ENCODE measurements at places on chromosomes 4 and X.

DNA sequence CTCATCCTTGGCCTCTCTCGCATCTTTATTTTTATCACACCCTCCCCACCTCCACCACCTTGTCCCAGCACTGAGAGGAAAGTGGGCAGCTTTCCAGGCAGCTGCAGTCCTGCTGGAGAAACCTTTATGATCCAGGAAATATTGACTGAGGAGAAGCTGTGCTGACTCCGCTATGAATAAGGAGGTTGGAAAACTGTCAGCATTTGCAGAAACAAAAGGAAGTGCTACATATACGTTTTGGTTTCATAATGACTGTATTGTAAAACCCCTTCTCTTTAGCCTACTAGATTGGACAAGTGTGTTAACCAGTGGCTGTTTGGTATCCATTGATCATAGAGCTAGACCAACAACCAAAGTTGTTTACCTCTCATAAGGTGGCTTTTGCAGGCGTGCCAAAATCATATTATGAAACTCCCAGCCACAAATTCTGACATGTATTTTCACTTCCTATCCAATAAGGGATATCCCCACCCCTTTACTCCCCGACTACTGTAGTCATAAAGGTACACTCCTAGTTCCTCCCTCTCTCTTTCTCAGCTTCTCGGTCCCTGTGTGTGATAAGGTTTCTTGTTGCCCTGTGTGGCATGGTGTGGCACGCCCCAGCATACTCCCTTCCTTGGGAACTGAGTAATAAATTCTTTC, 88.4 kb downstream of the GPR143 start:
- no peak for DNase-seq

DNA sequence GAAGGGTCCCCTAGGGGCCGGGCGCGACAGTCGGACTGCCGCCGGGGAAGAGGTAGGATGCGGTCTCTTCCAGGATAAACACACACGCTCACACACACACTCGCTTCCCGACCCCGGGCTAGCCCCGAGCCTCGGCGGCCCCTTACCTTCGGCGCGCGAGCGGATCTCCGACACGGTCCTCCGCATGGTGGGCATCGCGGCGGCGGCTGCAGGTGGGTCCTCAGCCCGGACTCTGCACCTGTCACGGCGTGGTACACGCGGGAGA, 294 bp downstream of the ATP8A1 start:
- no peak for DNase-seq

- DNase-seq, result no peak
Measured at GRCh38 chrX:39445336-39445735, 644.1 kb downstream of the MID1IP1 start.

GRCh38 chrX:77431227-77431626, 16.0 kb upstream of the FGF16 start:
- DNase-seq, result no peak

- no peak for DNase-seq
Measured at GRCh38 chr4:83369831-83370639, 35.4 kb upstream of the HPSE start.

GRCh38 chr4:159290321-159291030, 187.6 kb downstream of the RAPGEF2 start:
- no peak for DNase-seq

DNA sequence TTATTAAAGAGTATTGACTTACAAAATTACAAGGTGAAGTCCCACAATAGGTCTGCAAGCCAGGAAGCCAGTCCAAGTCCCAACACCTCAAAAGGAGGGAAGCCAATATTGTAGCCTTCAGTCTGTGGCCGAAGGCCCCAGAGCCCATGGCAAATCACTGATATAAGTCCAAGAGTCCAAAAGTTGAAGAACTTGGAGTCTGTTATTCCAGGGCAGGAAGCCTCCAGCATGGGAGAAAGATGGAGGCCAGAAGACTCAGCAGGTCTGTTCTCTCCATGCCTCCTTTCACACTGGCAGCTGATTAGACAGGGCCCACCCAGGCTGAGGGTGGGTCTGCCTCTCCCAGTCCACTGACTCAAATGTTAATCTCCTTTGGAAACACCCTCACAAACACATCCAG, 18.1 kb downstream of the TDO2 start:
- DNase-seq, result no peak

- DNase-seq, result no peak
Measured at GRCh38 chrX:135522132-135522530, 1.7 kb downstream of the INTS6L start.

- no peak for DNase-seq
Measured at GRCh38 chr4:100288161-100288560, 97.9 kb upstream of the DDIT4L start.

DNA sequence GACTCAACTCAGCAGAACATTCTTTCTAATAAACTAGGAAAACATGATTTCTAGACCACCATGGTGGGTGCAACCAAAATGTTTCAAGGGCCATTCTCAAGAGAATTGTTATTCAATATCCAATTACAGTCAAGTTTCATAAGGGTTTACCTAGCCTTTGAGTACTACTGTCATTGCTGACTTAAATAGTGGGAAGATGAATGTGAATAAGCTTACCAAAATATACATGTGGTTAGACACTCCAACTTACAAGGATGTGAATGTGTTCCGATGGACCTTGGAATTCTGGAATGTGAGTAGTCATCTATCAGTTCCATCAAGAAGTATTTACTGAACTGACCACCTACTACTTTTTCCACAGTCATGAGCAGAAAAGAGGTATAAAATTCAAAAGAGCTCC, 16.9 kb downstream of the SH3RF1 start:
- no peak for DNase-seq

DNA sequence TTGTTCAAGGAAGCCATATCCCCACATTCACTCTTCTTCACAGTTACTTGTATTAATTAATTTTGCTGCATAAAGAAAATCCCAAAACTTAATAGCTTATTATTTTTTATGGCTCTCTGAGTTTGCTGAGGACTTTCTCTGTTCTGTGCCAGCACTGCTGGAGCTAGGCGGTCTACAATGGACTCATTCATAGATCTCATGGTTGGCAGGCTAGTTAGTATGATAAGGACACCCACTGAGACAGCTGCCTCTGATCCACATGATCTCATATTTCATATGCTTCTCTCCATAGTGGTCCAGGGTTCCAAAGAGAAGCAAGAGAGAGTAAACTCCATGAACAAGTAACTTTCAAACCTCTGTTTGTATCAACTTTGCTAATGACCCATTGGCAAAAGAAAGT, 170.2 kb downstream of the ADGRA3 start:
- no peak for DNase-seq

DNA sequence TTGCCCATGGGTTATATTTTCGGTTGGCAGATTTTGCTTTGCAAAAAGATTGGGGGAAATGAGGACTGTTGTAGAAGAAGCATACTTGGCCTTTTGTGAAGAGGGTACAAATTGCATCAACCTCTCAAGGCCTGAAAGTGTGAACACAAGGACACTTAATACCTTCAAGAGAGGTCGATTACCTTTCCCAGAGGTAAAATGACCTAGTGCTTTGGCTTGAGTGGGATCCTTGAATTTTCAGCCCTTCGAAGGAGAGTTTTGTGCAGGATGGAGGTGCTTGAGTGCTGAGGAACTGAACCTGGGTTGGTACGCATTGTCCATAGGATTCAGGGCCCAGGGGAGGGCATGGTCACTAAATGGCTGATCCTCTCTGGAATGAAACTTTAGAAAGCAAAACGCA, 27.6 kb upstream of the NKAP start:
- no peak for DNase-seq

GRCh38 chr4:160318567-160319220, 1215.8 kb downstream of the RAPGEF2 start:
- no peak for DNase-seq

DNA sequence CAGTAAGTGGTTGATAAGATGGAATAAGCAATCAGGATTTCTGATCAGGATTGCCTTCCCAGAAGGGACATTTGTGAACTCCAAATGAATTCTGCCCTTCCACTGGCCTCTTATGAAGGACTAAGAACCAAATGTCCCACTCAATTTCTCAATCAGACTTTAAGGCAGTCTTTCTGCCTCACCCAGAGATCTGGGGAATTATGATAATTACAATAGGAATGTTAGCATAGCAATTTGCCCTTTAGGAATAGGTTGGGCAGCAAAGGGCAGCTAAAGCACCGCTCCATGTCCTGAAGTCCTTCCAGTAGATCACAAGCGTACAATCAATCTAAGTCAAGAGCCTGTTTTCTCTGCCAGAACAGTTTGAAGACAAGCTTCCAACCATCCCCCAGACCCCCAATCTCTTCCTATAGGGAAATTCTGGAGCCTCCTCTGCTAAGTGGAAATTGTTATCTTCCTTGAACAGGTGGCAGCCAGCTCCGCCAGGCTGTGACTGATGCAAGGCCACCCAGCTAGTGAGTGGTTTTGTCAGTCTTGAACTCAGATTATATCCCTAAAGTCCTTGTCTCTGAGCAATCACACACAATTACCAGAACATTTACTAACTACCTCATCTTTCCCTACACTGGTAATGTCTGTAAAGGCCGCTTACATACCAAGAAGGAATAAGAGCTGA, 18.6 kb downstream of the NKX3-2 start:
- no peak for DNase-seq

GRCh38 chr4:156223985-156224384, 270.3 kb upstream of the CTSO start:
- DNase-seq, result no peak

DNA sequence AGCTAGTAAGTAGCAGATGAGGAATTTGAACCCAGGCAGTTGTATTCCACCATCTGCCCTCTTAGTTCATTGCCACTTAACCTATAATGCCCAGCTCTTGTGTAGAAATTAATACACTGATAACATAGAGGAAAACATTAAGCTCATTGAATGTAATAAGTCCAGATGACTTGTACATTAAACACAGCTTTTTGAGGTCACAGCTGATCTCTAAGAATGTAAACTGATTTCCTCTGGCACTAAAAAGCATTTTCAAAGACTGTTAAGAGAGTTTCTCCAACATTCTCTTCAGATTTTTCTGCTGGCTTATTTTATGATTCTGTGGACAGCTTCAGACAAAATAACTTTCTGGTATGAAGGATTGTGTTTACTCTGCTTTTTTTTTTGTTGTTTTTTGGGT, 42.7 kb downstream of the HPRT1 start:
- DNase-seq, result no peak

GRCh38 chrX:69556060-69557011, 52.2 kb downstream of the NALF2 start:
- DNase-seq, result no peak

DNA sequence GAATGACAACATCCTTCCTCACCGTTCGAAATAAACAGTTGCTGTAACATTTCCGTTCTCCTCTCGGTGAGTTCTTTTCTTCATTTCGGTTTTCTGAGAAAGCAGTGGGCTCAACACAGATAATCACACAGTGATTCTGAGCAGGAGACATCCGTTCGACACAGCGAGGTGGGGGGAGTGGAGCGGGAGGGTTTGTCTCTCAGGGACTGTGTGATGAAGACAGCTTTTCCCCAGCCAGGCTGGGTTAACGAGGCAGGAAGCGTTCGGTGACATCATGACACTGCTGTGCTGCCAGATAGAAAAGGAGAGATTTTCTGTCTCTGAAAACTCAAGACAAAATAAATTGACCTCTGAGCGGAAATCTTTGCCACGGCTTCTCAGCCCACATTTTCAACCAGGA, 119.3 kb downstream of the CRLF2 start:
- no peak for DNase-seq

DNA sequence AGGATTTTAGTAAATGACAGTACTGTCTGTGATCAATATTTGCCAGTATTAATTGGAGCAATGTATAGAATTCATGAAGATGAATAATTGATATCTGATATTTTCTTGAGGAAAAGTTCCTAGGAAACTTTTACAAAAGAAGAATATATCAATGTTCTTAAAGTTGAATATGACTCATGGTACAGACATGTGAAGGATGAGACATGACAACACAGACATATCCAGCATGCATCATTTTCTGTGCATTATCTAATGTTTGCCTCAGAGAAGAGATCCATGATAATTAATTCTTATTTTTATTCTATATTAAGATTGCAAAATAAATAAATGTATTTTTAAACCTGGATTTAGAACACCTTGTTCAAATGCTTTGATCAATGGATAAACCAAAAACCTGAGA, 452.9 kb upstream of the EPHA5 start:
- no peak for DNase-seq

Measured in stimulated activated CD8-positive, alpha-beta memory T cell treated with anti-CD3 and anti-CD28 coated beads, Interleukin-12 subunit alpha, Interleukin-12 subunit beta, amount 100 ng/mL, for 4 hours (primary cell).